ENCODE measurements at places on chromosomes 3 and 15.

- no peak for DNase-seq
Measured at GRCh38 chr3:84881288-84881687, 77.5 kb upstream of the CADM2 start.

DNA sequence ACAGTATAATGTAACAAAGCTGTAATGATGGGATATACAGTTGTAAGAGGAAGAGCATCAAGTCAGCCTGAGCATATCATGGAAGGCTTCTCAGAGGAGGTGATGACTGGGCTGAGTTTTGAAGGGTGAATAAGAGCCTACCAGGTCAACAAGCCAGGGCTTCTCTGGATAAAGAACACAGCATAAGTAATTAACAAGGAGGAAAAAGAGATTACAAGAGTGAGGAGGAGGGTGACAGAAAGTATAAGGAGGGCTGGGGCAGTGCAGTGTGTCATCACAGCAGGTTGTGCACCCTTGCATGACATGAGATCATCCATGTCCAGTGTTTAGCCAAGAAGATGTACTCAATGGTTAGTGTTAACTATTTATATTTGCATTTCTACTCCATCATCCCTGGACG, 16.9 kb upstream of the SPATA12 start:
- no peak for DNase-seq

- no peak for DNase-seq
Measured at GRCh38 chr3:125129512-125129997, 73.8 kb upstream of the HEG1 start.

DNA sequence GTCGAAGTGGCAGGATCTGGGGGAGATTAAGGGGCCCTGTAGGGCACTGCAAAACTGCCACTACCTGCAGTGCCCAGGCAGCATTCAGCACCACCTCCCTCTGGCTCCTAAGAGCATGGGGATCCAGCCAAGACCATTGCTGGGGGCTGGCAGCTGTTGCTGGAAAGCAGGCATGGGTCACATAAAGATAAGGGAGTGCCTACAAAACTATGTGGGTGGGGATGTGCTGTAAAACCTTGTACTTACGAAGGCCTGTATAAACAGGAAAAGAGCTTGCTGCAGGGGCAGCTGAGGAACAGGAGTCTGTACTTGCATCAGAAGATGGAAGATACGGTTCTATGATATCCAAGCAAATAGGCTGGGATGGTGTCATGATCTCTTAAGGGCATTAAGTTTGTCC, 27.1 kb downstream of the IL20RB start:
- DNase-seq: no peak

DNA sequence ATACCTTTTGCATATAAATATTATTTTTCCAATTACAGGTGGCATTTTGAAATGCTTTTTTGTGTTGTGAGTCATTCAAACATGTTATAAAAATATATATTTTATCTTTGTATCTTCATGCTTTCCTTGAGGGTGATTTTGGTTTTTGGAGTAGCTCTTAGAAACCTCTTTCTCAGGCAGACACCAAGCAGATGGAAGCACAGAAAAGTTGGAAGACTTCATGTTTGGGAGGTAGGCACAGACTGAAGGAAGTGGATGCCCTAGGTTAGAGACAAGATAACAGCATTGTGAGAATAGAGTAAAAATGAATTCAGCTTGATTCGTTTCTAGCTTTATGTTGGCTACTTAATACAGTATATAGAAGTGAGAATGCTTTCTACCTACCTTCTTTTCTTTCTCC, 338.3 kb downstream of the NLGN1 start:
- no peak for DNase-seq

GRCh38 chr3:65551945-65552344, 486.8 kb downstream of the MAGI1 start:
- no peak for DNase-seq

- no peak for DNase-seq
Measured at GRCh38 chr3:127784865-127785710, 37.2 kb downstream of the MGLL start.

DNA sequence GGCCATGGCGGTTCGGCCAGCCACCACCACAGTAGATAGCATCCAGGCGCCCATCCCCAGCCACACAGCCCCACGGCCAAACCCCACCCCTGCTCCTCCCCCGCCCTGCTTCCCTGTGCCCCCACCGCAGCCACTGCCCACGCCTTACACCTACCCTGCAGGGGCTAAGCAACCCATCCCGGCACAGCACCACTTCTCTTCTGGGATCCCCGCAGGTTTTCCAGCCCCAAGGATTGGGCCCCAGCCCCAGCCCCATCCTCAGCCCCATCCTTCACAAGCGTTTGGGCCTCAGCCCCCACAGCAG, 29.5 kb downstream of the PTPN23 start:
- no peak for DNase-seq

DNA sequence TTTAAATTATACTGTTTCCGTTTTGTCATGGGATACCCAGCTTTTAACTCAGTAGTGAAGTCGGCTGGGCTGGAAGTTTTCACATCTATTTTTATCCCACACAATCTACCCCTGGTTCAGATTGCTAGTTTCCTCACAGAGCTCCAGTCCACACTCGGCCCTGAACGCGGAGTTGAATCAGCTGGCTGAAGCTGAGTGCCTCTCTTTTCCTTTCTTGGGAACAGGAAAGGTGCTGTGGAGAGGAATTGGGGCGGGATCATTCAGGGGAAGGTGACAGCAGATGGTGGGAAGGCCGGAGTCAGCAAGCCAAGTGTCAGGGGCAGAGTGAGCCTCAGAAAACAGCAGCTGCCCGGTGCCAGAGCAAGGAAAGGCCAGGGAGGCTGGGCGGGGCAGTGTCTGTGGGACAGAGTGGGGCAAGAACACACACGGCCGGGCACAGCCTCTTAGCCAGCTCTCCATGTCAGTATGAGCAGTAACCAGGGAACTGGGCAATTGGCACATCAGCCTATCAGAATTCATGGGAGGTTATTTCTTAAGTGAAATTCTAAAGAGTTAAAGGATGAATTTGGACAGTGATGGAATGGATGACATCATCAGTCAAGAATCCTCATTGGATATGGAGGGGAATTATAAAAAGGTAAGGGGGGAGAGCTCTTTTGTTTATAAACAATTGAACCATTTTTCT, 135.7 kb upstream of the IL12A start:
- DNase-seq: no peak

GRCh38 chr3:16516695-16517481, 3.4 kb upstream of the RFTN1 start:
- DNase-seq: peak; percentile 30

GRCh38 chr3:65146179-65146578, 458.4 kb upstream of the ADAMTS9 start:
- DNase-seq: no peak

DNA sequence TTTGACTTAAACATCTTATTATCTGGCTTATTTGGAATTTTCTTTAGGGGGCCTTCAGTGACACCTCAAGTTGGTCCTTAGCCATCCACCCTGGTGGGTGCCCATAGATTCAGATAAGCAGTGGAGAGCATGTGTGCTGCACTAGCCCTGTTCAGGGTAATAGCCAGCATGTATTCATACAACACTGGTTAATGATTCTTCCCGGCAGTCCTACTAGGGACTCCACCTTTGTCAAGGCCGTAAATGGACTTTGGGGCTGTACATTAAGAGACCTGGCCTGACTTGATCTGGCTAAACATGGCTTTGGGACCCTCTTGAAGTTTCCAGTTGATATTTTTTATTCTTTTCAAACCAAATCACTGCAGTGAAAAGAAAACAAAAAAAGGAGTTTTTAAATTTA, 125.8 kb downstream of the PTPRG start:
- no peak for DNase-seq

GRCh38 chr3:64916192-64916798, 228.5 kb upstream of the ADAMTS9 start:
- DNase-seq: no peak

DNA sequence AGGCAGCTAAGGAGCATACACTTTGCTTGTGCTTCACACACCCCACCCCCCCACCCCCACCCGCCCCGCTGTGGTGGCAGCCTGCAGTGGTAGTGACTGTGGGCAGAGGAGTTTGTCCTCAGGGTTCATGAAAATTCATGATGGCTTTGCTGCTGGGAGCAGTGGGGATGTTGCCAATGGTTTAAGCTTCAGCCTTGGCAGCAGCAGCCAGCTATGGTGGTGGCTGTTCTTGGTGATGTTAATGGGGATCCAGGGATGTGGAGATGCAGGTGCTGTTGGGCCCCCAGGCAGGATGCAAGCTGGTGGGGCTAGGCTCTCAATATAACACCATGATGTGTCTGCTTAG, 55.8 kb downstream of the TNFAIP8L3 start:
- no peak for DNase-seq

DNA sequence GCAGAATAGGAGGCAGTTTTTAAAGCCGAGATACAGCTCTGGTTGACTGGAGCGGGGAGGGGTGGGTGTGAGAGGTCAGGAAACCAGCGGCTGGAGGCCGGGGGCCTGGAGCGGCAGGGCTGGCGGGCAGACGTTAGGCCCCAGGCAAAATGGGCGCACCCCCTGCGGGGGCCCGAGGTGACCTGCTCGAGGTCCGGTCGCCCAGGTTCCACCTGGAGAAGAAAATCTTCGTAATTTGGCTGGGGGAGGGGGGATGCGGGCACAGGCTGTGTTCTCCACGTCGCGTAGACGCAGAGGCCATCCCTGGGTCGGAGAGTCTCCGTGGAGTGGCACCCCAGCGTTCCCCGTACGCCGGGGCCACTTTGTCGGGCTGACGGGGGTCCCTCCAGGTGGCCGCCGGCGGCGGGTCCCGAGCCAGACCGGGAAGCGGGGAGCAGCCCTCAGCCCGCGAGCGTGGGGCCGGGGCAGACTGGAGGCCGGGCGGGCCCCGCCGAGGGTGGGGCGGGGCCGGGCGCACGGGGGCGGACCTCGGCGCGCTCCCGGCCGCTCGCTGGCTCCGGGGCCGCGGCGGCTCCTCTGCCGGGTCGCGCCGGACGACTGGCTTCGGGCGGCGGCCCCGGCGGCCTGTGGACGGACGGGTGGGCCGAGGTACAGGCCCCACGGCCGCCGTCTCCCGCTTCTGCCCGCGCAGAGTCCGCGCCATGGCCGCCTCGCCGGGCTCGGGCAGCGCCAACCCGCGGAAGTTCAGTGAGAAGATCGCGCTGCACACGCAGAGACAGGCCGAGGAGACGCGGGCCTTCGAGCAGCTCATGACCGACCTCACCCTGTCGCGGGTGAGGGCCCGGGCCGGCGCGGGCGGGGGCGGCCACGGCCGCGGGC, at the start of gene CRTC3:
CRTC3 (plus strand) TSS at position 553 of the 879 bp plus-strand sequence; CDS start at position 702, 149 bp downstream.
- peak; percentile 63 for DNase-seq

- DNase-seq: no peak
Measured at GRCh38 chr15:73628976-73629797, 4.0 kb downstream of the NPTN start.

GRCh38 chr15:60795889-60796288, 316.9 kb upstream of the ICE2 start:
- DNase-seq: peak; percentile 54

DNA sequence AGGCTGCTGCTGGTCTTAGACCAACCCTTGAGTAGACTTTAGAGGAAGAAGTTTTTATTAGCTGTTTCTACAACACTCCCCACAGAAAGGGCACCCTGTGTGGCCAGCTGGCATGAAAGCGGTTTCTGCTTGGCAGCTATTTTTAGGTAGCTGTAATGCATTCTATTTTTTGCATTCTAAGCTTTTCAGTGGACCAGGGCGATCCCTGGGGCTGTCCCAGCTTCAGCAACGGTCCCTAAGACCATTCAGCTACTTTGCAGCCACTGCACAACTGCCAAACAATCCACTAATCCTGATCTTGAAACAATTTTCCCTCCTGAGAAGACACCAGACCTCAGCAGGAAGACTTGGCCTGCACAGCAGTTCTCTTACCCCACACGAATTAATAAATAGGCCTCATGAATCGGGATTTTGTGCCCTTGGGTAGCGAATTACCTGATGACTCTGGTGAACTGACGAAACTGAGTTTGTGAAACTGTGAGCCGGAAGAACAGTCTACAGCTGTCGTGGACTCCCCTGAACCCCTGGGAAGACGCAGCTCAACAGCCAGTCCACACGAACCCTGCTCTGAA, 14.6 kb upstream of the TFRC start:
- no peak for DNase-seq

- DNase-seq: no peak
Measured at GRCh38 chr15:92071045-92071634, 217.6 kb downstream of the SLCO3A1 start.

DNA sequence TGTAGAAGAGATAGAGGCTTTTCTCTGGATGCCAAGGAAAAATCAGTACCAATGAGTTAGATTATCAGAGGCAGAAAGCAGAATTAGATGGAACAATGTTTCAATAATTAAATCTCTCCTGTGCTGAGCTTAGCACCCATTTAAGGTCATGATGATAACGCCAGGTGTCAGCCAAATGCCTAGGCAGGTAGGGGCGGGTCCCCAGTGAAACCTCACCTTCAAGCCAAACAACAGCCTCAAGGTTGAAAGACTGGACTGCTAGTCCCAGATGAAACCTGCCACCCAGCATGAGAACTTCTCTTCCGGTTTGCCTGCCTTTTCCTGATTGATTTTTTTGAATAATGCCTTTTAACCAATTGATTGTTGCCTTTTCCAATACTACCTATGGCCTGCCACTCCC, 363.0 kb downstream of the PLOD2 start:
- no peak for DNase-seq

DNA sequence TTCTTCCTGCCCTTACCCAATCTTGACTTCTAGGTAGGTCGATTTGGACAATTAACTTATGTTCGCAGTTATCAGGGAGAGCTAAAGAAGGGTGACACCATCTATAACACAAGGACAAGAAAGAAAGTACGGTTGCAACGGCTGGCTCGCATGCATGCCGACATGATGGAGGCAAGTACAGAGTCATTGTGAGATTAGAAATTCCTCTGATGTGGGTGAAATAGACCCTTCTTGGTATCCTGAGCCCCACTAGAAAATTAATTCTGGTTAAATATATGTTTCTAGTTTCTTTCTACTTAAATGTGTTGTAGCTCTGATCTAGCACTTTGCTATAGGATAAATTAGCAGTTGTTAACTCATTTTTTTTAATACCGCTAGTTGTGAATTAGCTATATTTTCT, 13.6 kb downstream of the LXN start:
- no peak for DNase-seq
